Cerebellum (tissue), 4 donors: ENCODE measurements at places on chromosomes 3 and 15.
A peak's percentile ranks its signal among the peaks of the same experiment; 100 is the strongest.

GRCh38 chr3:69855436-69856162 is 116.3 kb downstream of the MITF start:
- DNase-seq: no peak

GRCh38 chr3:78455712-78456433 is 1311.9 kb downstream of the ROBO1 start:
- no peak for DNase-seq

GRCh38 chr3:14631687-14632441 is 19.7 kb upstream of the CCDC174 start:
- no peak for DNase-seq

GRCh38 chr3:78978037-78978436 is 789.8 kb downstream of the ROBO1 start:
- DNase-seq: no peak

DNA sequence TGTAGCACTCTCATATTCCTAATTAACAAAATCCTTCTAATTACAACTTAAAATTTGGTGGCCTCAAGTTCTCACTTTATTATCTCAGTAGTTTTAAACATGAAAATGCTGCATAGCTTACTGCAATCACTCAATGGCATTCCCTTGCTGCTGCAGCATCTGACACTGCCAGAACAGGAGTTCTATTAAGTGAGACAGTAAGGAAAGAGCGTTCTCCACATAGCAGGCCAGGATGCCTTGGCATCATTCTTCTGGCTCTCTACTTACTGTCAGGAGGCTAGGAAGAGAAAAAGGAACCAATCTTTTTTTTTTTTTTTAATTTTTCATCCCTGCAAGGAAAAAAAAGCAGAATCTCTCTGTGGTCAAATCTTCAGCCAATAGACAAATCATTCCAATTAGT is 3.2 kb downstream of the CNBP start:
- no peak for DNase-seq

DNA sequence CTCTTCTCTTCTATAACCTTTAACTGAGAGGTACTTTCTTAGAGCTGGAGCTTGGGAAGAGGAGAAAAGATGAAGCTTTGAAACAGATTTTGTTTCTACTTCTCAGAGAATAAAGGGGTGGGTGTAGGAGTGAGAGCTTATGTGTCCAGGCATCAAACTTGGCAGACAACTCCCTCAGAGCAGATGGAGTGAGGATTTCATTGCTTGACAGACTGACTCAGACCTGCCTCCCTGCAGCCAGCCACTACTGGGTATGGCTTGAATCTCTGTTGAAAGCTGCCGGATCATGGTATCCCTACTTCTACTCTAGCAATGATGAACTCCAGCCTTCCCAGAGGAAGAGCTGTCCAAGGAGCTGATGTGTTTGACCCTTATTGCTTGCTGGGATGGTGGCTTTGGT is 36.7 kb downstream of the SYN2 start:
- DNase-seq: peak; percentile 91

- no peak for DNase-seq
Measured at GRCh38 chr3:5974630-5975322, 787.3 kb downstream of the EDEM1 start.

DNA sequence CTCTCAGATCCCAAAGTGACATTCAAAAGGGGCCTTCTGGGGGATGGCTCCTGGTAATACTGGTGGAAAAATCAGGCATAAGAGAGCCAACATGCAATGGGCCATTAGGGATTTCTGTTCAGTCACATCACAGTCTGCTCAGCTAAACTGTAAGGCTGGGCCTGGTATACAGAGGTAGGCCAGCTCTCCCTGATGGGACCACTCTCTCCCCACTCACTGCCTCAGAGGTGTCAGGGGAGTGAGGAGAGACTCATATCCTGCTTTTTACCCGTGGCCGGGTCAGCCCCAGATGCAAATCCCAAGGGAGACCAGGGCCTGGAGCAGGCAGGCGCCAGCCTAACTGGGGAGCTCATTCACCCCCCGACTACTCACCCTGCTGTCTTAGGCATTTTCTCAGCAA is 48.1 kb upstream of the TPM1 start:
- DNase-seq: no peak

GRCh38 chr3:76222201-76222600 is 436.9 kb upstream of the ZNF717 start:
- no peak for DNase-seq

GRCh38 chr3:113096188-113096892 is 105.6 kb downstream of the GTPBP8 start:
- DNase-seq: no peak

- no peak for DNase-seq
Measured at GRCh38 chr3:184380627-184381260, 890 bp downstream of the CHRD start.

DNA sequence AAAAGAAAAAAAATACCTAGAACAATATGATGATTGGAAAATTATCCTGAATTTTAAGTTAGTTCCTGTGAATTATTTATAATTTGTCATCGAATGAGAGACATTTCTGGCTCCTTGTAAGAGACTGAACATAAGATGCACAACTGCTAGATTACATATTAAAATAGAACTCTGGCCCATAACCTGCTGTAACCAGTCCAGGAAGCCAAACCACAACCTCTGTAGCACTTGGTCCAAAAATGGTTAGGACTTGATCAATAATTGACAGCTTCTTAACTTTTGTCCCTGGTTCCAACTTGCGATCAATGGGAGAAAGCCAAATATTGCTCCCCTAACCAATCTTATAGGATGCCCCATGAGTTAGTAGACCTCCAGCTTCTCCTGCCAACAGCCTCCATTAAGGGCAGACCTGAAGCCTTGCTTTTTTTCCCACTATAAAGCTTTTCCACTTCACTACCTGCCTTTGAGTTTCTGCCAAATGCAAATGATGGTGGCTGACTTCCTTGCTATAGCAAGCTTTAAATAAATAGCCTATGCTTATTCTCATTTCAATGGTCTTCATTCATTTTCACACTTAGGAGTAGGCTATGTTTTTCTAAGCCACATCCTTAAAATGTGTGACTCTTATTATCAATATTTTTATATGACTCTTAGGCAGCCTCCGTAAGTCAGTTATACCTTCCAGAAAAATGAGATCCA is 224.0 kb upstream of the ARHGEF26 start:
- no peak for DNase-seq

- no peak for DNase-seq
Measured at GRCh38 chr3:10523561-10523960, 18.2 kb upstream of the ATP2B2 start.

GRCh38 chr3:84439476-84439875 is 519.3 kb upstream of the CADM2 start:
- no peak for DNase-seq

DNA sequence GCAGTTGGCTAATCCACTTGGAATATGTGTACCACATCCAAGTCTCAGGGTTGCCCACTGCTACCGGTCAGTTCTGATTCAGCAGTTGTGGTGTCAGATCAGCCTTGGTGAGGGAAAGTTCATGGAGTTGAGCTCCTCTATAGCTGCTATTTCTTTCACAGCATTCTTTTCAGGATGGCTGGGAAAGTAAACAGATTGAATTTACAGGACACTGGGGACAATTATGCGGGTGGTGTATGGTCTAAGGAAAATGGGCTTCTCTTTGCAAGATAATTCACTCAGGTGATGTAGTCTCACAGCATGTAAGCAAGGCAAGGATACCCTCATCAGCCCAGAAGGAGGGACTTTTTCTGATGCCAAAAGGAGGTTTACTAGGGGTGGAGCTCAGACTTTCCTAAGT is 249.9 kb downstream of the DOCK3 start:
- DNase-seq: no peak

DNA sequence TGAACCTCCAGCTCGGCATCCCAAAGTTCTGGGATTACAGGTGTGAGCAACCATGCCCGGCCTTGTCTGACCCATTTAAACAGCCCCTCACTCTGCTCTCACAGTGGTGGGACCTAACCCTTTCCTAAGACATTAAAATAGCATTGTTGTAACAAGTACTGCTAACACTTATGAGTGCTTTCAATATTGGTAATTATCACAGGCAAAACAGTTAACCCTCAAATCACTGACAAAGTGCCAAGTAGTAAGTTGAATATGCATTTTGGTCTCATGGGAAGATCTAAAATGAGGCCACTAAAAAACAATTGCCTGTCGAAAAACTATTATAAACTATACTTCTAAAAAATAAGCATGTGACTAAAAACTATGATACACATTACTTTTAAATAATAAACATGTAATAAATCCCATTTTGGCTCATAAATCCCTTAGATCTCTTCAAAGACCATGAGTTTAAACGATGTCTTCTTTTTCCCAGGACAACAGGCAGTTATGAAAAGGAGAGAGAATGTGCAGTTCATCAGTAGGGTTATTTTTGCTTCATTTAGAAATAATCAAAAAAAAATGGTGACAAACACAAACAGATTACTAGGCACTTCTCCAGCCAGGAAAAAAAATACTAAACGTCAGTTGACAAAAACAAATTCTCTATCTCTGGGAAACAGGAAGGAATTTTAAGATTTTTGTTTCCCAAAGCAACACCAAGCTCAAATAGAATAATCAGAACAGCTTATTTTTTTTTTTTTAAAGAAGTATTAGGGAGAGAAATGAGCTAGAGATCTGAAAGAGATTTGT is 95.4 kb downstream of the RFTN1 start:
- no peak for DNase-seq

- no peak for DNase-seq
Measured at GRCh38 chr3:66493458-66494099, 7.2 kb downstream of the LRIG1 start.

- DNase-seq: no peak
Measured at GRCh38 chr3:80855482-80855881, 906.0 kb downstream of the GBE1 start.

DNA sequence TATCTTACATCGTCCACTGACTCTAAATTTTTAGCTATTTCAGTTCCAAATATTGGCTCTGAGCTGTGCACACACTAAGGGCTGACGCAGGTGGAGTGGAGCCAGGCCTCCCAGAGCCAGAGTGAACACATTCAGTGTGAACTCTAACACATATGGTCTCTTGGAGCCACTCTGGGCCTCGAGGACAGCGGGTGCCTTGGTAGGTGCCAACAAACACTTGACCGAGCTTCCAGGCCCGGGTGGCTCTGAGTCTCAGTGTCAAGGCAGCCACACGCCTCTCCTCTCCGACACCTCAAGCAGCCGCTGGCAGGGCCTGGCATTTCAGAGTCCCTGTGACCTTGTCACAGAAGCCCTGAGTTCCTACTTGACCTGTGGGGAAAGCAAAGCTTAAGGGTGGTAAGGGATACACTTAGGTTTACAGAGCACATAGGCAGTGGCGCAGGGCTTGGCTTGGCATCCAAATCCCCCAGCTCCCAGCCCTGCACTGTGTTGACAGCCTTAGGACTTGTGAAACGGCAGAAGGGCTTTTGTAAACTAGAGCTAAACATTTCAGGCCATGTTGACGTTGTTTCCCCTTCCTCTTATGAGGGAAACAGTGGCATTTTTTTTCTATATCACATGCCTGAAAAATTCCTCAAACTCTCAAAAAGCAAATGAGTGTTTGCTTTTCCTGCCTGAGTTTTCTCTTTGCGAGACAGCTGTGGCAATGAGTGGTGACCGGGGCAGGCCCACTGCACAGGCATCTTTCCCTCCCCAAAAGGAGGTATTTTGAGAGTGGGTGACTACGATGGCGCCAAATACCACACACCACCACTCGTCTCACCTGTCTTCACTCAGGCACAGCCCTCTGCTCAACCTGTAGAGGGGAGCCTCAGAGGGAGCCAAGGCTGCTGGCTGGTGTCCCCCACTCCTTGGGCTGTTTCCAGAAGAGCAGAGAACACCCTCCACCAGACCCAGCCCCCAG is 60.8 kb downstream of the DAPK2 start:
- peak; percentile 87 for DNase-seq

- DNase-seq: no peak
Measured at GRCh38 chr3:189393598-189393997, 221.8 kb downstream of the TPRG1 start.

DNA sequence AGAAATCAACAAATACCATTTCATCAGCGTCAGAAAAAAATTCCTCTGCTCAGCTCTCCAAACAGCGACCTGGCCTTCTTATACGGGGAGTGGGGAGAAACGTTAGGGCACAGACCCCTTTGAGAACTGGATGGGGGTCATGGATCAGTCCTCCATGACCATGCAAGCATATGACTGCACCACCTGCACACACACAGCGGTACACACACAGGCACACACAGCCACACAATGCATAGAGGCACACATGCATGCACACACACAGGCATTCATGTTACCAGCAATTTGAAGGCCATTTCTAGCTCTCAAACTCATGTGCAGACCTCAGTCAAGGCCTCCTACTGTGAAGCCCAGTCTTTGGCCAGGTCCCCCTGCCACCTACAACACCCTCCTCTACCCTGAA is 50.2 kb downstream of the SLC41A3 start:
- no peak for DNase-seq

DNA sequence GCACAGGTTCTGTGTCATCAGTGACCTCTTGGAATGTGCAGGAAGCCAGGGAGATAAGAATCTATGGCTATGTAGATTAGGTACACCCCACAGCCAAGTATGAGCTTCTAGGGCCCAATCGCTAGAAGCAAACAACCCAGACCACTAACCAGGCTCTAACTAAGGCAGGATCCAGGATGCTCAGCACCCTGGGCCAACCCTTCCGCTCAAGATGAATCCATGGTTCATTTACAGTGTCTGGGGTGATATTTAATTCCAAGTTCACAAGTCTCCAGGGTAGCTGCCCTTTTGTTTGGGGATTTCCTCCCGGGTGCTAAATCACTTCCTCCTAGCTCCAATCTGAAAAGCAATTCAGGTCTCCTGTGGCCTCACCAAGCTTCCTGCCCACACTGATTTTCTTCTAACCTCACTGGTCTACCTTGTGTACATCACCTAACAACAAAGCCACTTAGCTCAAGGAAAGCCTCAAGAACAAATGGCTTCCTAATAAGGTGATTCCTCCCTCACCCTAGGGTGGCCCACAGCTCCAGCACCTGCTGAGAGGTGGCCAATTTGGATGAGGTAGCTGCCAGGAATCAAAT is 2.4 kb downstream of the EHD4 start:
- no peak for DNase-seq

GRCh38 chr3:49714728-49715550 is 4.5 kb downstream of the AMIGO3 start:
- no peak for DNase-seq

DNA sequence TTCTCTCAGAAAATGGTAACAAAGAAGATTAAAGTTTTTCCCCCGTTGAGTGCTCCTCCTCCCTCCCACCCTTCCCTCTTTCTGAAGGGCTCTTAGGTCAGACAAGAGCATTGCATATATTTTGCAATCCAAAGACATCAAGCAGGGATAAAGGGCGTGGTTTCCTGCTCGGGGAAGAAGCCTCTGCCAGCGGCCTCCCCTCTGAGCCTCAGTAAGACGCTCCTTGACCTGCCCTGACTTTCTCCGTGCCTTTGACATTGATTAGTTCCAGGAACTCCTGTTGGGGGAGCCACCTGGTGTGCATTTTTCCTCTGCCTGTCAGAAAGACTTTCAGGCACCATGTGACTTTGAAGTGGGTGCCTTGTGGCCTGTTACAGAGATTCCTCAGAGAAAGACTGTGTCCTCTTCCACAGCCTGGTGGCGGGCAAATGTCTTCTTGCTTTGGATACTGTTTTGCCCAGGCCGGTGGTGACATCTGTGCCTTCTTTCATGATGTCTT is 87.2 kb upstream of the TBL1XR1 start:
- DNase-seq: no peak
